Activated CD8-positive, alpha-beta memory T cell treated with anti-CD3 and anti-CD28 coated beads for 36 hours (primary cell): ENCODE measurements at places on chromosomes 16 and 17. TPM values are rescaled to one million over a fixed set of nuclear protein-coding genes. Genes with fewer than 3 reads are reported as not detected.

Gene PRR35
- not detected for total RNA-seq

Gene BAIAP3
- 0.34 TPM for total RNA-seq

Gene KLHL10
- total RNA-seq: 0.08 TPM

Gene DOC2A
- total RNA-seq: 0.70 TPM

Gene PRR29
- total RNA-seq: 0.67 TPM

Gene ABAT
- total RNA-seq: 10.7 TPM

Gene TMIGD1
- total RNA-seq: not detected

Gene NUP85
- total RNA-seq: 141 TPM

Gene KRT40
- not detected for total RNA-seq

Gene CEMP1
- not detected for total RNA-seq

Gene GNGT2
- 26.2 TPM for total RNA-seq

Gene PRRT2
- 1.1 TPM for total RNA-seq

Gene AOC3
- total RNA-seq: 1.0 TPM

Gene ERN2
- total RNA-seq: not detected

Gene GGNBP2
- total RNA-seq: 67.1 TPM

Gene MON1B
- 69.8 TPM for total RNA-seq

Gene RSL1D1
- 358 TPM for total RNA-seq

Gene PIRT
- not detected for total RNA-seq

Gene SLC2A4
- total RNA-seq: 0.34 TPM

Gene MT1H
- 1.1 TPM for total RNA-seq

Gene MEAK7
- total RNA-seq: 9.6 TPM

Gene TAT
- not detected for total RNA-seq

Gene RUNDC1
- total RNA-seq: 14.9 TPM

Gene E4F1
- 25.6 TPM for total RNA-seq

Gene TBC1D3I
- 0.44 TPM for total RNA-seq

Gene NTHL1
- total RNA-seq: 34.5 TPM

Gene CDH1
- not detected for total RNA-seq

Gene RAD51D
- 28.5 TPM for total RNA-seq

Gene KRT33B
- not detected for total RNA-seq

Gene TERB1
- 0.30 TPM for total RNA-seq

Gene TM4SF5
- not detected for total RNA-seq

Gene LGALS9B
- not detected for total RNA-seq

Gene LGALS9C
- not detected for total RNA-seq

Gene TGFB1I1
- 0.48 TPM for total RNA-seq

Gene ODAD4
- 0.27 TPM for total RNA-seq

Gene CFAP52
- not detected for total RNA-seq

Gene WIPI1
- 14.3 TPM for total RNA-seq

Gene ARHGAP44
- total RNA-seq: 0.06 TPM

Gene NKD1
- 0.73 TPM for total RNA-seq

Gene KRT31
- total RNA-seq: not detected

Gene LRRC37B
- total RNA-seq: 12.3 TPM
